ENCODE measurements at places on chromosomes 13 and 19. TPM values are rescaled to one million over a fixed set of nuclear protein-coding genes. Genes with fewer than 3 reads are reported as not detected.

Gene ZNF723
- total RNA-seq: not detected

Gene ZNF793
- total RNA-seq: 29.7 TPM

DNA sequence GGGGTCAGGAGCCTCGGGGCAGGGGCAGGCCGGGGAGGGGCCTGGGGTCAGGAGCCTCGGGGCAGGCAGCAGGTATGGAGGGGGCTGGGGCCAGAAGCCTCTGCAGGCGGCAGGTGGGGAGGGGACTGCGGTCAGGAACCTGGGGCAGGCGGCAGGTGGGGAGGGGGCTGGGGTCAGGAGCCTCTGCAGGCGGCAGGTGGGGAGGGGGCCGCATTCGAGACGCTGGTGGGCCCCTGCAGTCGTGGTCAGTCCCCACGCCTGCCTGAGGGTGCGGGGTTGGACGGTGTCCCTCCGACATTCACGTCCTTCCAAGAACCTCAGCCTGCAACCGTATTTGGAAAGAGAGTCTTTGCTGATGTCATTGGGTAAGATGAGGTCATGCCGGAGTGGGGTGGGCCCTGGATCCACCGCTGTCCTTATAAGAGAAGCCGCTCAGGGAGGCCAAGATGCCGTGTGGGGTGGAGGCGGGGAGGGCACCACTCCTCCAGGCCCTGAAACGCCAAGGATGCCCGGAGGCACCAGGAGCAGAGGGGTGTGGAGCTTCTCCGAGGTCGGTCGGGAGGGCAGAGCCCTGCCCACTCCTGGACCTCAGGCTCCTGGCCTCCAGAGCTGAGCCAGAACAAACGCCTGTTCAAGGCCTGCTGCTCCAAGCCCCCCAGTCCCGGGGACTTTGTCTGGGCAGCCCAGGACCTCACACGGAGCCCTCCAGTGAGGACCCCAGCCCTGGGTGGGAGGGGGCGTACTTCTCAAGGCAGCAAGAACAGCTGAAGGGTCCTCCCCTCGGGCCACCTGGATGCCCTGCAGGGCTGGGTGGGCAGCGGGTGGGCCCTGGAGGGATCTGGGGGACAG lies 30.1 kb downstream of the PIP5K1C start:
- H3K4me3 ChIP-seq: no peak overlapping the region
- H3K27ac ChIP-seq: no peak overlapping the region
- DNase-seq: no peak
- H3K36me3 ChIP-seq: no peaks in the 10 kb centered on the region
- peaks cover 25% of the 10 kb centered on the region for H3K4me1 ChIP-seq

Gene FAM174C
- total RNA-seq: 24.4 TPM

DNA sequence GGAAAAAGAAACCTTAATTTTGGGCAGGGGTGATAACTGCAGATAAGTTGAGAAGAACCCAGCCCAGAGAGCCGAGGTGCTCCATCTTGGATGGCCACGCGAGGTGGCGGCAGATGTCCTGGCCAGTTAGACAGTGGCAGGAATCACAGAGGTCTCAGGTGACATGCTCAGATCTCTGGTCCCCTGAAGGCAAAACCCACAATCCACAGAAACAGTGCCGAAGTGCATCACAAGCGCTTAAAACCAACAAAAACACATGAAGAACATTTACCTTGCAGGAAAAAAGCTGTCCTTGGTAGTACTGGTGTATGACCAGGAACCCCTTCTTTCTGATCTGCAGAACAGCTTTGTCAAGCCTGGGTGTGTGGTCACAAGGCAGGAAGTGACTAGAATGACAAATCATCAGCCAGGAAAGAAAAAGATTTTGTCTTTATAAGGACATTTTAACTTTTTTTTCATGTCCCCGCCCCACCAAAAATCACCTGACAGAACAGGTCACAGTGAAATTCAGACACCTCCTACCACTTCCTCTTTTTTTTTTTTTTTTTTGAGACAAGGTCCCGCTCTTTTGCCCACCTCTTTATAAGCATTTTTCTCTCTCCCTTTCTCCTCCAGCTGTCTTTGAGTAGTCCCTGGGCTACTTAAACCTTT lies at the start of gene LCP1:
Gene LCP1, minus strand, starts transcription at position 338 of the 651 bp plus-strand sequence. CDS start 22,515 bp downstream, outside the sequence.
- no peaks in the 10 kb centered on the region for H3K27me3 ChIP-seq
- H3K27ac ChIP-seq: no peak within 1 kb of the TSS
- no peaks in the 10 kb centered on the region for H3K36me3 ChIP-seq
- peak within 1 kb of the TSS; percentile 50 for H3K4me3 ChIP-seq

Gene APC2
- total RNA-seq: 2.3 TPM

DNA sequence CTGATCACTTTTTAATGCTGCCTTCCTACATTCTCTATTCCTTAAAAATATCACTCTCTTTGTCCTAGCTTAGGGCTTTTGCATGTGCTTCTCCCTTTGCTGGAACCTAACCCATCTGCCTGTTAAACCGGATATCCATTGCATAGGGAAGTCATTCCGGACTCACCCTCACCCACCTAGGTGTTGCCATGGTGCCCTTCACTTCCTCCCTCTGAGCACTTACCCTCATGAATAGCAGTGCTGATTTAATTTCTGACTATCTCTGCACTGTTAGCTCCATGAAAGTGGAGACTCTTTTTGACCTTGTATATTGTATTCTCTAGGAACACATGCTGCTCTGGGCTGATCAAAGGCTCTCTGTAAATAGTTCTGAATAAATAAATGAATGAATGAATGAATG lies 401.9 kb downstream of the PCDH20 start:
- H3K27me3 ChIP-seq: no peaks in the 10 kb centered on the region
- no peaks in the 10 kb centered on the region for H3K4me1 ChIP-seq
- no peaks in the 10 kb centered on the region for H3K36me3 ChIP-seq
- no peak overlapping the region for H3K4me3 ChIP-seq

- H3K27ac ChIP-seq: no peak overlapping the region
- H3K36me3 ChIP-seq: no peaks in the 10 kb centered on the region
- DNase-seq: no peak
- H3K4me3 ChIP-seq: no peak overlapping the region
- H3K27me3 ChIP-seq: no peaks in the 10 kb centered on the region
- peaks cover 34% of the 10 kb centered on the region for H3K4me1 ChIP-seq
These were observed 17.7 kb upstream of the SLC35E1 start for GRCh38 chr19:16589917-16590316.

- H3K4me3 ChIP-seq: no peak overlapping the region
- H3K4me1 ChIP-seq: peaks cover 27% of the 10 kb centered on the region
- no peaks in the 10 kb centered on the region for H3K36me3 ChIP-seq
- no peak for DNase-seq
These were observed 75.9 kb downstream of the GADD45B start for GRCh38 chr19:2551864-2552185.

DNA sequence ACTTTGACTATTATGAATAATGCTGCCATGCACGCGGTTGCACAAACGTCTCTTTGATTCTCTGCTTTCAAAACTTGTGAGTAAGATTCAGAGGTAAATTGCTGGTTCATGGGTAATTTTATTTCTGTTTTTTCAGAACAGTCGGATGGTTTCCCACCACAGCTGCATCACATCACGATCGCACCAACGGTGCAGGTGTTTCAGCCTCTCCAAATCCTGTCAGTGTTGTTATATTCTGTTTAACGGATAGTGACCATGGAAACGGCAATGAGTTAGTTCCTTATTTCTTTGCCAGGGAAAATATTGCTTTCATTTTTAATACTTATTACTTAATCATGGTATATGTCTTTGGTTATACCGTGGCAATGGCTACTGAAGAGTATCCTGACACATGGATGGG lies 19.1 kb upstream of the ZNF835 start:
- no peaks in the 10 kb centered on the region for H3K27me3 ChIP-seq
- DNase-seq: no peak
- H3K4me1 ChIP-seq: no peaks in the 10 kb centered on the region
- H3K27ac ChIP-seq: no peak overlapping the region
- no peak overlapping the region for H3K4me3 ChIP-seq
- H3K36me3 ChIP-seq: no peaks in the 10 kb centered on the region

Gene KLK15
- not detected for total RNA-seq

DNA sequence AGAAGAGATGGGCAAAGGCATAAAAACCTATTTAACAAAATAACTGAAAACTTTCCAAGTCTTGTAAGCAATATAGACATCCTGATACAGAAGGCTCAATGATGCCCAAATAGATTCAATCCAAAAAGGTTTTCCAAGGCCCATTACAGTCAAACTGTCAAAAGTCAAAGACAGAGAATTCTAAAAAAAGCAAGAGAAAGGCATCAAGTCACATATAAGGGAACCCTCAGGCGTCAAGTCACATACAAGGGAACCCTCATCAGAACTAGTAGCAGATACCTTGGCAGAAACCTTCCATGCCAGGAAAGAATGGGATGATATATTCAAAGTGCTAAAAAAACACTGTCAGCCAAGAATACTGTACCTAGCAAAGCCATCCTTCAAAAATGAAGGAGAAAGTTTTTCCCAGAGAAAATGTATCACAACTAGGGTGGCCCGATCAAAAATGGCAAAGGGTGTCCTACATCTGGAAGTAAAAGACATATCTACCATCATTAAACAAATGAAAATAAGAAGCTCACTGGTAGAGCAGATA lies 21.2 kb downstream of the ZNF829 start:
- no peak overlapping the region for H3K27ac ChIP-seq
- no peak for DNase-seq
- H3K27me3 ChIP-seq: no peaks in the 10 kb centered on the region
- peaks cover 85% of the 10 kb centered on the region for H3K36me3 ChIP-seq
- H3K4me1 ChIP-seq: no peaks in the 10 kb centered on the region
- no peak overlapping the region for H3K4me3 ChIP-seq

DNA sequence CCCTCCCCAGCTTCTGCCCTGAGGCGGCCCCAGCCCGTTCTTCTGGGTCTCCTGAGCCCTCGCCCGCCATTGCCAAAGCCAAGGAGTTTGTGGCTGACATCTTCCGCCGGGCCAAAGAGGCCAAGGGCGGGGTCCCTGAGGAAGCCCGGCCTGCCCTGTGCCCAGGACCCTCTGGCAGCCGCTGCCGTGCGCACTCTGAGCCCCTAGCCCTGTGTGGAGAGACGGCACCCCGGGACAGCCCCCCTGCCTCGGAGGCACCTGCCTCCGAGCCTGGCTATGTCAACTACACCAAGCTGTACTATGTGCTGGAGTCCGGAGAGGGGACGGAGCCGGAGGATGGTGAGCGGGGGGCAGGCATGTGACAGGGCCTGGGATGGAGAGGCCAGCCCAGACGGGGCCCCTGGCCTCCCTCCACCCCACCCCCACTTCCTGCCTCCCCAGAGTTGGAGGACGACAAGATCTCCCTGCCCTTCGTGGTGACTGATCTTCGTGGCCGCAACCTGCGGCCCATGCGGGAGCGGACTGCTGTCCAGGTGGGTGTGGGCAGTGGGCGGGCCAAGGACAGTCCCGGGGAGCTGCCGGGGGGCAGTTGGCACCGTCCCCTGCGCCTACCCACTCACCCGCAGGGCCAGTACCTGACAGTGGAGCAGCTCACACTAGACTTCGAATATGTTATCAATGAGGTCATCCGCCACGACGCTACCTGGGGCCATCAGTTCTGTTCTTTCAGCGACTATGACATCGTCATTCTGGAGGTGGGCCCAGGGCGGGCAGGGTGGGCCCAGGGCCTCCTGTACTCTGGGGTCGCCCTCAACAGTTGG lies 7.0 kb downstream of the DCAF15 start:
- no peak for DNase-seq
- H3K4me3 ChIP-seq: no peak overlapping the region
- H3K36me3 ChIP-seq: peaks cover 10% of the 10 kb centered on the region
- H3K27me3 ChIP-seq: no peaks in the 10 kb centered on the region
- H3K27ac ChIP-seq: no peak overlapping the region

DNA sequence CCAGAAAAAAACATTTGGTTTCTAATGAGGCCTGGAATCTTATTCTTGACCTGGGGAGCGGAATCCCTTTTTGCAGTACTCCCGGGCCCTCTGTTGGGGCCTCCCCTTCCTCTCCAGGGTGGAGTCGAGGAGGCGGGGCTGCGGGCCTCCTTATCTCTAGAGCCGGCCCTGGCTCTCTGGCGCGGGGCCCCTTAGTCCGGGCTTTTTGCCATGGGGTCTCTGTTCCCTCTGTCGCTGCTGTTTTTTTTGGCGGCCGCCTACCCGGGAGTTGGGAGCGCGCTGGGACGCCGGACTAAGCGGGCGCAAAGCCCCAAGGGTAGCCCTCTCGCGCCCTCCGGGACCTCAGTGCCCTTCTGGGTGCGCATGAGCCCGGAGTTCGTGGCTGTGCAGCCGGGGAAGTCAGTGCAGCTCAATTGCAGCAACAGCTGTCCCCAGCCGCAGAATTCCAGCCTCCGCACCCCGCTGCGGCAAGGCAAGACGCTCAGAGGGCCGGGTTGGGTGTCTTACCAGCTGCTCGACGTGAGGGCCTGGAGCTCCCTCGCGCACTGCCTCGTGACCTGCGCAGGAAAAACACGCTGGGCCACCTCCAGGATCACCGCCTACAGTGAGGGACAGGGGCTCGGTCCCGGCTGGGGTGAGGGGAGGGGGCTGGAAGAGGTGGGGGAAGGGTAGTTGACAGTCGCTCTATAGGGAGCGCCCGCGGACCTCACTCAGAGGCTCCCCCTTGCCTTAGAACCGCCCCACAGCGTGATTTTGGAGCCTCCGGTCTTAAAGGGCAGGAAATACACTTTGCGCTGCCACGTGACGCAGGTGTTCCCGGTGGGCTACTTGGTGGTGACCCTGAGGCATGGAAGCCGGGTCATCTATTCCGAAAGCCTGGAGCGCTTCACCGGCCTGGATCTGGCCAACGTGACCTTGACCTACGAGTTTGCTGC lies at the start of gene ICAM4:
Gene ICAM4, plus strand, starts transcription at position 153 of the 935 bp plus-strand sequence. Its CDS starts 58 bp downstream, at position 211.
- DNase-seq: no peak
- peak within 1 kb of the TSS; percentile 59 for H3K27ac ChIP-seq
- H3K4me1 ChIP-seq: peaks cover 38% of the 10 kb centered on the region
- H3K4me3 ChIP-seq: peak within 1 kb of the TSS; percentile 43
- H3K36me3 ChIP-seq: no peaks in the 10 kb centered on the region
- peaks cover 82% of the 10 kb centered on the region for H3K27me3 ChIP-seq

Gene SPACA7
- total RNA-seq: not detected

- no peaks in the 10 kb centered on the region for H3K27me3 ChIP-seq
- H3K27ac ChIP-seq: peak overlapping the region; percentile 98
- H3K4me3 ChIP-seq: peak overlapping the region; percentile 96
- peaks cover 21% of the 10 kb centered on the region for H3K4me1 ChIP-seq
- no peak for DNase-seq
These were observed 608 bp downstream of the CNN2 start for GRCh38 chr19:1026783-1027649.

DNA sequence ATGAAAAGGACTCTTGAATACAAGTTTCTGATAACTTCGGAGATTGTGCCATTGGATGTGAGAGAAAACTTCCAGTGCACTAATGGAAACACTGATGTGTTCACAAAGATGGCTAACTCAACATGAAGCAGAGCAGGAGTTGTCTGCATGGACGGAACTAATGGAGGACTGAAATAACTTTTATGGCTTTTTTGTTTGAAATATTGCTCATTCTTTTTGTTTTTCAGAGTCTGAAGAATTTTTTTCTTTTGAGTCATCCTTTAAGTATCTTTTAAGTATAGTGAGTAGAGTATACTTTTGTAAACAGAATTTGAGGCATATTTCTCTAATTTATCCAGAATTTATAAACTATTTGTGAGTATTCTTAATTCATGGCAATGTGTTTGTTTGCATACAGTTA lies 25.7 kb downstream of the CRYL1 start:
- no peak for DNase-seq
- H3K27me3 ChIP-seq: no peaks in the 10 kb centered on the region
- peaks cover 3% of the 10 kb centered on the region for H3K4me1 ChIP-seq
- H3K4me3 ChIP-seq: no peak overlapping the region
- no peak overlapping the region for H3K27ac ChIP-seq
- H3K36me3 ChIP-seq: peaks cover 19% of the 10 kb centered on the region
